IPS DF 6.9 (cell line): ENCODE measurements at places on chromosomes 13 and 19.

GRCh38 chr19:7527516-7528191, 5.2 kb downstream of the MCOLN1 start:
- no peak for DNase-seq

DNA sequence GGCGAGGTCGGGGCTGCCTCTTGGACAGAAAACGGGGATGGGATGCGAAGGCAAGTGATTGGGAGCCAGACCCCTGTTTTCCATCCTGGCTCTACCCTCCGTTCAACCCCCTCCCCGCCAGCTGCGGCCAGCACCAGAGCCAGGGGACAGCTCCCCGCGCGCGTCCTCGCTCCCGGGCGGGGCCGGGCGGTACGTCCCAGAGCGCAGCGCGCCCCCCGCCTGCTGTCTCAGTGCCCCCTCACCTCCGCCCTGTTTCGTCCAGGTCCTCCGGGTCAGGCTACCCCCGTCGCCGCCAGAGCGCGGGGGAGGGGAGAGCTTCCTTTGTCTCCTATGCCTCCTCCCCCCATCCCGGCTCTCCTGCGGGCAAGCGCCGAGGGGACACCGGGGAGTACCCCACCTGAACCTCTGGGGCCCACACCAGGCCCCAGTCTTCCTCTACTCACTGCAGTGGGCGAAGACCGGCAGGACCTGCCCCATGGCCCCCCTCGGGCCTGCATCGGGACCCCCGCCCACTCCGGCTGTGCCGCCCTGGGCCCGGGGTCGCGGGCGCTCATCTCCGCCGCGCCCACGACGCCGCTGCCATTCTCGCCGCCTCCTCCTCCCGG, 396 bp downstream of the RTN2 start:
- no peak for DNase-seq

DNA sequence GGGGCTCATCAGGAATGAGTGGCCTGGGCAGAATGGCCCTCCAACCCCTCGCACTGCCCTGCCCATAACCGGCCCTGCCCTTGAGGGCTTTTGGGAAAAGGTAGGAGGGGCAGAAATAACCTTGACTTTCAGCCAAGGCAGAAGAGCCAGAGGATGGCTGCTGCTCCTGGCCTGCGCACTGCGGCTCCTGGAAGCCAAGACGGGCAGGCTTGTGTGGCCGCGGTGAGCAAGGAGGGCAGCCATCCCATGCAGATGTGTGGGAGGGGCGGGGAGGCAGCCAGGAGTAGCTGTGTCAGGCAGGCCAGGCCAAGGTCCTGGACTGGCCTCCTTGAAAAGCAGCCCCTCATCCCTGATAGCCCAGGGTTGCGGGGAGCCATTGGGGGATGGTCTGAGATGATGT, 57.6 kb upstream of the URI1 start:
- DNase-seq = no peak

DNA sequence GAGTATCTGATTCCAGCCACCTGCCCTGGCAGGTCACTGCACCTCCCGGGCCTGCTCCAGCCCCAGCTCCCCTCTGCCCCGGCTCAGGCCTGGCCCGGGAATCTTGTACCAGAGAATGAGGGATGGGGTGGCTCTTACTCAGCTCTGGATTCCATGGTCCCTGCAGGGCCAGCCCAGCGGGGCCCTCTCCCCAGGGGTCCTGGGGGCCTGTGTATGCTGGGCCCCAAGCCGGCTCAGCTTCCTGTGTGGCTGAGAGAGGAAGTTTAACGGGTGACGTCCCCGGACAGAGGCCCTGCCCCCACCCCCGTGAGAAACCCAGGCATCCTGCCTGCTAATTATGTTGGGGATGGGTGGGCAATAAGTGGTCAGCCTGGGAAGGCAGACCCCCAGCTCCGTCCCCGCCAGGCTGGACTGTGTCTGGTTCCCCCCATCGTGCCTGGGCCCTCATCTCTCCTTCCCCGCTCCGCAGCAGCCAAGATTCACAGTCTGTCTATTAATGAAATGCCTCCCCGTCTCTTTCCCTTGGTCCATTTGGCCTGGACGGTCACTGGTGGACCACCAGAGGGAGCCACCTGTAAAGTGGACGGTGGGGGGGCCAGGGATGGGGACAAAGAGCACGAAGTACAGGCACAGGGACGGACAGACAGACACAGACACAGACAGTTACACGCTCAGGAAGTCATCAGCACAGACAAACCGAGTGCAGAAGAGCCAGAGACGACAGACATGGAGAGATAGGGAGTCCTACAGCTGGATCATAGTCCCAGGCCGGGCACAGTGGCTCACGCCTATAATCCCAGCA, at the start of gene DENND1C:
TSS of gene DENND1C (minus strand) at position 247 of the 802 bp plus-strand sequence. CDS start at position 155, 92 bp downstream.
- DNase-seq = no peak

DNA sequence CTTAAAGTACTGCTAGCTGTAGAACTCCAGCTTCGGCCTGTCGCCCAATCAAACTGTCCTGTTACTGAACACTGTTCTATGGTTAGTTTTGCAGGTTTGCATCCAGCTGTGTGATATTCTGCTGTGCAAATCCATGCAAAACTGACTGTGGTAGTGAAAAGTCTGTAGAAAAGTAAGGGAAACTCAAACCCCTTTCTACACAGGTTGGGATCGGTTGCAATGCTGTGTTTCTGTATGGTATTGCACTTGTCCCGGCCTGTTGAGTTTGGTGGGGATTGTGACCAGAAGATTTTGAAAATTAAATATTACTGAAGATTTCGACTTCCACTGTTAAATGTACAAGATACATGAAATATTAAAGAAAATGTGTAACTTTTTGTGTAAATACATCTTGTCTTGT, 3.6 kb downstream of the MIR17HG start:
- no peak for DNase-seq
